Lower lobe of right lung (tissue), 2 donors: ENCODE measurements at places on chromosomes 16 and 17. TPM values are rescaled to one million over a fixed set of nuclear protein-coding genes. Genes with fewer than 3 reads are reported as not detected.

GRCh38 chr17:50117202-50118051 is 12.5 kb downstream of the SAMD14 start:
- DNase-seq = peak; percentile 68

SLC12A3 gene
- total RNA-seq = not detected

GRCh38 chr16:24728891-24729242 is 584 bp upstream of the TNRC6A start:
- DNase-seq = no peak

HSF5 gene
- total RNA-seq = 0.32 TPM

HERPUD1 gene
- total RNA-seq = 174 TPM

DNA sequence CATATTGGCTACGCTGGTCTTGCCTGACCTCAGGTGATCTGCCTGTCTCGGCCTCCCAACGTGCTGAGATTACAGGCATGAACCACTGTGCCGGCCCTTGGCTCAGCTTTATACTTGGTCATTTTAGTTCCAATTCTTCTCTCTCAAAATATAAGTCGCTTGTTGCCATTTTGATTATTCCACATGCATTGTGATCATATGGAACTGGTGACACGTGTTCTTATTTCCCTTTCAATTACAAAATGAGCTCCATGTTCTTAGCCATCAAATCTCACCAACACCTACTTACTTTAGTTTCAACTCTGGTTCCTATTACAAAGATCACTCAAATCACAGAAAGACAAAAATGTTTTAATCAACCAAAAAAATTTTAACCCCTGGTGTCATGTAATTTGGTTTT is 1711.7 kb downstream of the TP53TG3F start:
- DNase-seq = no peak

KRT13 gene
- 5.2 TPM for total RNA-seq

PRSS53 gene
- total RNA-seq = 2.4 TPM

DNA sequence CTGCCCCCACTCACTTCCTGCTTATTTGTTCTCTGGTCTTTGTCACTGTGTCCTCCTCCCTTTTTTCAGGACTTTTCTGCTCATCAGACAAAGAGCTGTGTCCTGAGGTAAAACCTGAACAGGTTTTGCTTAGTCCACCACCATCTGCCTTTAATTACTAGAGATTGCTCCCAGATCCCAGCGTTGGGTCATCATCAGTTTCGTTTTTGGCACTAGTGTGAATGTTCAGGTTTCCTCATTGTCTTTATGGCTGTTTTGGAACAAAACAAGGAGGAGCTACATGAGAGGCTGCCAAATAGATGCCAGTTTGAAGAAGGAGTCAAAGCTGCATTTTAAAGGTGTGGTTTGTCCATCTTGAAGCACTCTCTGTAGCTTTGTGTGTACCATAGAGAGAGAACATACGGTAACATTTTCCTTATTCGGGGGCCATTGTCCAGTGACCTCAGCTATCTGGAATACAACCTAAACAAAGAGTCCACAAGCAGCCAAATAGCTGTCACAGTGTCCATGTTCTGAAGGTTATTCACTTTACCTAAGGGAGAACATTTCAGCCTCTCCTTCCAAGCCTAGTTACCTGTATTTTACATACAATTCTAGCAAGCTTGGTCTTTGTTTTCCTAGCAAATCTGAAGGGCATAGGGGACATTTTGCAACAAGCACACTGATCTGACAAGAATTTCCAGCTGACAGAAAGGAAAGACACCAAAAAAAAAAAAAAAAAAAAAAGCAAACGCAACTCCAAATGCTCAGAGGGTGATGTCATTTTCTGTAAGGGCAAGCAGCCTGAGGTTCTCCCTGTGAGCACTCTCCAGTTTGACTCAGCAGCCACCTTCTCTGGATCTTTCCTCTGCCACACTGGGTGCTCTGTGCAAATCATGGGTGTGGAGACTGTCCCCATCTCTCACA is 196.1 kb downstream of the NTN1 start:
- DNase-seq = no peak

DNA sequence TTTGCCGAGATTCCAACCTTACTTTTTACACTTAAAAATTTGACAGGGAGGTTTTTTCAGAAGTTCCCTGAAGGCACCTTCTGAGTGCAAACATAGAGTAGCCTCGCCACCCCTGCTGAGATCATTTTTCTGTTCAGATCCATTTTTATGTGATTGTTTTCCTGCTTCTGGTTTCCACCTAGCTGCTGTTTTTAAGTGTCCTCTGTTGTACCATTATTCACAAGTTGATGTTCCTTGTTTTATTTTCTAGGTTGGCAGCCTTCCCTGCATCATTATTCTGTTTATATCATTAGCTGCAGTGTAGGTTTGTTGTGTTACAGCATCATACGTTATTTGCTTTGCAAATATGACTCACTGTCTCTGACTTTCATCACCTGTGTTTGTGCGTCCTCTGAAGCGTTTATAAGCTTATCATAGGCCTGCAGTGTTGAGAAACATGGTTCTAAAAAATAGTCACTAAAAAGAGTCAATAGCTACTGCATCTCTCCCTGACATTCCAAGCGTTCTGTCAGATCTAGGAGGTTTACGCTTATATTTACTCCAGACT is 116.9 kb upstream of the CLEC3A start:
- no peak for DNase-seq

DNA sequence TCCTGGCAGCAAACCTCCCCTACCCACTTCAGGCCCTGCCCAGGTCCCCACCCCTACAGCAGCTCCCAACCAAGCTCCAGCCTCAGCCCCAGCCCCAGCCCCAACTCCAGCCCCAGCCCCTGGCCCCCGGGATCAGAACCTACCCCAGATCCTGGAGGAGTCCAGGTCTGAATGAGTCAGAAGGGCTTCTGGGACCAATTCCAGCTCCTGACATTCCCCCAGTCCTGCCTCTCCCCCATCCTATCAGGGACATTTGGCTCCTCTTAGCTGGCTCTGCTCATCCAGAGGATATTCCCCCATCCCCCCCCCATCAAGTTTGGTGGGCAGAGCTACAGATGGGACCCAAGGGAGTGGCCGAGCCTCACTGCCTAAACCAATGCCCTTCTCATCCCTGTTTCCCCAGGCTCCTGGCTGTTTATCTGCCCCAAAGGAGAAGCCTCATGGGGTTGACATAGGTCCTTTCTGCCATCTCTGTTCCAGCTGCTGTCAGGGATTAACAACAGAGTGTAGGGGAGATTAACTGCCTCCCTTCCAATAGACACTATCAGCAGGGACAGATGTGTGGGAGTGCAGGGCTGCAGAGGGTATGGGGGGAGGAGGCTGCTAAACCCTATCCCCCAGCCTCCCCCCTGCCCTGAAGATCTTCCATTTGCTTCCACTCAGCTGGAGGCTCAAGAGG is 16.5 kb downstream of the CNTNAP1 start:
- no peak for DNase-seq

CCNF gene
- total RNA-seq = 3.4 TPM

GRCh38 chr16:22932032-22932771 is 118.2 kb downstream of the HS3ST2 start:
- DNase-seq = no peak

KRT40 gene
- total RNA-seq = 0.27 TPM

DNA sequence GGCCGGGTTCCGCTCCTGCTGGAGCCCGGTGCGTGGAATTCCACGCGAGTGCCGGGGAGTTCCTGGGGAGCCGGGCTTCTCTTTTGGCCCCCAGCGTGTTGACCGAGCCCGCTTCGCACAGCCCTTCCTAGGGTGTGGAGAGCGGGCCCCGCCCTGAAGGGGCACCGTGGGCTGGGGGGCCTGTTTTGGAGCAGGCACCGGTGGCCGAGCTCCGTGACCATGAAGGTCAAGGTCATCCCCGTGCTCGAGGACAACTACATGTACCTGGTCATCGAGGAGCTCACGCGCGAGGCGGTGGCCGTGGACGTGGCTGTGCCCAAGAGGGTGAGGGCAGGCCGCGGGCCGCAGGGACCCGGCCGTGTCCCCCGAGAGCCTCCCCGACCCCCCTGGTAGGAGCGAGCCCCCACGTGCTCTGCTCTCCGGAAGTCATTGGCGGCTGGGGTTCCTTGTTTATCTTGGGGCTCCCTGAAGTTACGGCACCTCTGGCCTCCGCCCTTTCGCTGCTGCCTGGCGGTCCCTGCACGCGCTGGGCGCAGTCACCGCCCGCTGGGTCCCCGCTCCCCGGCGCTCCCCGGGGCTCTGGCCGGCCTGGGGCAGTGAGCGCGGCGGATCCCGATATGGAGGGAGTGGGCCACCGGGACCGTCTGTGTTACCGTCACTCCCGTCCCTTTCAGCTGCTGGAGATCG is 528 bp downstream of the HAGHL start:
- DNase-seq = no peak

DNA sequence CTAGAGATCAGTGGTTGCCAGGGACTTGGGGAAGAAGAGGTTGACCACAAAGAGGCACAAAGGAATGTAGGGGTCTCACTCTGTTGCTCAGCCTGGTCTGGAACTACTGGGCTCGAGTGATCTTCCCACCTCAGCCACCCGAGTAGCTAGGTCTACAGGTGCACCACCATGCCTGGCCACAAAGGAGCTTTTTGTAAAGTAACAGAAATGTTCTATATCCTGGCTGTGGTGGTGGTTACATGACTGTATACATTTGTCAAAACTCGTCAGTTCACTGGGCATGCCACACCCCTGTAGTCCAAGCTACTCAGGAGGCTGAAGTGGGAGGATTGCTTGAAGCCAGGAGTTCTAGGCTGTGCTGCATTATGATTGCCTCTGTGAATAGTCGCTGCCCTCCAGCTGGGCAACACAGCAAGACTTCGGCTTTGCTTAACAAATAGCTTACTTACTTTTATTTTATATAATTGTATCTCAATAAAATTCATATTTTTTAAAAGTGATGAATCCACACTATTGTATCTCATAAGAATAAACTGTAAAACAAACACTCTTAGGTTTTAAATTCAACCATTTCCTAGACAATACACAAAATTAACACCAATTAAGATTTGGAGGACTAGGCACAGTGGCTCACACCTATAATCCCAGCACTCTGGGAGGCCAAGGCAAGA is 5.0 kb downstream of the SKA2 start:
- DNase-seq = no peak

DNA sequence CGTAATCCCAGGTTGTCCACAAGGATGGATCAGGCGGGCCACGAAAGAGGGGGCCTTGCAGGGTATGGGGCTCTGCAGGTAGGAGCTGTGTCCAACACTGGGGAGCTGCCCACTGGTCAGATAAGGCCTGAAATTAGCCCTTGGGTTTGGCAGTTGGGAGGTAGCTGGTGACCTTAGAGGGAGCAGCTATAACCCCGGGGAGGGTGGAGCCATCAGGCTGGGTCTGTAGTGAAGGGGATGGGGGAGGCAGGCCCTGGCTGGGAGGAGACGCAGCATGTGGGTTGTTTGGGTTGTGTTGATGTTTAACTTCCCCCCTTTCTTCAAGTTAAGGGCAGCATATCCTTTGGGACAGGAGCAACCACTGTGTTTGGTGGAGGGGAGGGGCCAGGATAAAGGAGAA is 5.9 kb downstream of the MLLT6 start:
- DNase-seq = no peak

DNA sequence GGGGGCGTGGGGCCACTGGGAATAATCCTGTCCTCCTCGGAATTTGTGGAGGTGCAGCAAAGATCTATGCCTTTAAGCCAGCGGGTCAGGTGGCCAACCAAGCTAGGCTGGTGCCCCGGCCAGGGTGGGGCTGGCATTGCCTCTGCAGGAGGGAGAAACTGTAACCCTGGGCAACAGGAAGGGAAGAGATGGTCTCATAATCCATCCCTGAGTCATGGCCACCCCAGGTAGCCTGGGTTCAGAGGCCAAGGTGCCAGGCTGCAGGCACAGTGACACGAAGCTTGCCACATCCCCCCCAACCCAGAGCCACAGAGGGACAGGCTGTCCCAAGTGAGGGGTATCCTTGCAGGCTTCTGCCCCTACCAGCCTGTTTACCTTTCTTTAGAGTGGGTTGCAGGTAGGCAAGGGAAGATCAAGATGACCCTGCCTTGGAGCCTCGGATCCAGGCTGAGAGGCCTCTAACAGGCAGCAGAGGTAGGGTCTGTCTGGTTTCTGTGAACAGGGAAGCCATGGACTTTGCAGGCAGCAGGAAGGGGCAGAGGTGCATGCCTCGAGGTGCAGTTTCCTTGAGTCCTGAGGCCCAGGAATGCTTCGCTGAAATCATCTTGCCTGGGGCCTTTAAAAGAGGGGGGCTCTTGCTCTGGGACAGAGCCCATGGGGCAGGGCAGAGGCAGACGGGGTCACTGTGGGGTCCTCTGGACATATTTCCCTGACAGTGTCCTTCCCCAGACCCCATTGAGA is 4.0 kb downstream of the LASP1 start:
- DNase-seq = no peak

MYO1D gene
- 58.0 TPM for total RNA-seq

PPP4C gene
- total RNA-seq = 68.9 TPM

ALOXE3 gene
- total RNA-seq = not detected

GRCh38 chr16:87389245-87389644 is 2.9 kb upstream of the MAP1LC3B start:
- DNase-seq = no peak

DNA sequence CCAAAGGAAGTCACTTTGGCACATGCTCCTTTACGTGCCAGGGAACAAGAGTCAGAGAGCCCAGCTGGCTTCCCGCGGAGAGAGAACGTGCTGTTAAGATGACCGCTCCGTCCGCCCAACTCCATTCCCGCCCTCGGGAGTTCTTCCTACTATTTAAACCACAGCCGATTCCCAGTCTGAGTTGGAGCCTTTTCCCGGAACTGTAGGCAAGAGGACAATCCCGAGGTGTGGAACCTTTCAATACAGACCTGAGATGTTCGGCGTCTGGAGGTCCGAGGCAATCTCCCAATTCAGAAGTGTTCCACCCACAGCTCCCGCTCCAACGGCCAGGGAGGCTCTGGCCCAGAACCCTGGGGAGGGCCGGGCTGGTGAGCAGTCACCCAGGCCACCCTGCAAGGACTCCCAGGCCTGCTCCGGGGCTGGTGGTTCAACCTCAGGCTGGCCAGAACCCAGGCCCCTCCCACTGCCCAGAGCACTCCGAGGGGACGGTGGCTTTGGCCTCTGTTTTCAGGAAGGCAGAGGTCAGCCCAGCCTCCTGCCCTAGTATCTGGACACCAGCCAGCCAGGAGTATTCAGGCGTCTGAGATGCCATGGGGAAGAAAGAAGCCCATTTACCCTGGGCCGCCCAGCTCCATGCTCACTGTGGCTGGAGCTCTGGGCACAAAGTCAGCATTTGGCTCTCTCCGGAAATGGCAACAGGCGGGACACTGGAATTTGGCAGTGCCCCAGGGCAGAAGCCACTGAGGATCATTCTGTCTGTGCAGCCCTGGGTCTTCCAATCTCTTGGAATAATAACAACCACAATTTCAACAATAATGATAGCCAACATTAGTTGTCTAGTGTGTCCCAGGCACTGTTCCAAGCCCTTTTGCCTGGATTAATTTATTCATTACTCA is 21.4 kb downstream of the EMP2 start:
- DNase-seq = peak; percentile 68
